ENCODE measurements at places on chromosomes 2 and 18.

DNA sequence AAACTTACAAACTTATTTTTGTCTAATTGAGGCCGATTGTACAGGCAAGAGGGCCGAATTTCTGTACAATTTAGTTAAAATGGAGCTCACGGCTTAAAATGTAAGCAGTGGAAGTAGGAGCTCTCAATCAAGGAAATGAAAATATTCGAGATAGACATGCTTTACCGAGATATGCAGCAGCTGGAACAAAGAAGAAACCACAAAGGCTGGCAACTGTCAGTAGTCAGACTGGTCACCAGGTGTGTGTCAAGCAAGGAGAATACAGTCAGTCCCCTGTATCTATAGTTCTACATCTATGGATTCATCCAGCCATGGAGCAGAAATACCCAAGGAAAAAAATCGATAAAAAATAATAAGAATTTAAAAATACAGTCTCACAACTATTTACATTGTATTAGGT lies 122.6 kb downstream of the WDSUB1 start:
- no peak for DNase-seq

DNA sequence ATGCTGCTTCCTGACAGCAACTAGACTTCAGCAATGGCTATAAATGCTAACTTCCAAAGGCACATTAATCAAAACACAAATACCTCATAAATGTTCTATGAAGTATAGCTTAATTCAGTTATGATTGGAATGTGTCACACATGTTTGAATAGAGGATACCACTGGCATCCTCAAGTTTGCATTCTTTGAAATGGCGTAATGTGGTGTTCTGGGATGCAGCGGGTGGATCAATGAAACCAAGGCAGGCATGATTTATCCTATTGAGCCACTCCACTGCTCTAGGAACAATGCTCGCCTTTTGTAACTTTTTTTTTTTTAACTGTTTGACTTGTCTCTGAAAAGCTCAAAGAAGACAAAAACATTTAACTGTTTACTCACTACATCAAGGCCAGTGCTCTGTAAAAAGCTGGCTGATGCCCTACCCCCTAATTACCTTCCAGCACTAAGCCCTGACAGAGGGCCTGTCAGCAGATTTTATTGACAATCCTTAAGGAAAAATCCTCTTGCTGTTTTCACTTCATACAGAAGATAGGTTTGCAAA lies 278.8 kb upstream of the SESTD1 start:
- DNase-seq: no peak

- DNase-seq: no peak
These were observed 660.7 kb upstream of the RAB6C start for GRCh38 chr2:129318581-129319421.

GRCh38 chr2:201891676-201892075 lies 85.3 kb downstream of the CDK15 start:
- DNase-seq: no peak

- no peak for DNase-seq
These were observed 64.5 kb downstream of the TACR1 start for GRCh38 chr2:75134860-75135259.

- no peak for DNase-seq
These were observed 5.0 kb upstream of the GPR35 start for GRCh38 chr2:240620149-240620731.

DNA sequence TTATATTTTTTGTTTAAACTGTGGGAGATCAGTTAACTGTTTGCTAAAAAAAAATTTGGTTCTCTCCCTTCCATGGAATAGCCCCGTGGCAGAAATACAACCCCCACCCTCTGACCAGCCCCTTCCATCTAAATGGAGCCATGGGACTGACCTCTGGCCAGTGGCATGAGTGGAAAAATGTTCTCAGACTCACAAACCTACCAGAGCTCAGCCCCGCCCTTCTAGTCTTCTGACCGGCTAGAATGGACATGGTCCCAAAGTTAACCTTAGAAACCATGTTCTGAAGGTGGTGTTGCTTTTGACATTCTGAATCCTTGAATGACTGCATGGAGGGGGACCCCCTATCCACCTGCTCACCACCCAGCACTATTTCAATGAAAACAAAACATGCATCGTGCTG lies 1.3 kb upstream of the CHRNA1 start:
- DNase-seq: no peak

DNA sequence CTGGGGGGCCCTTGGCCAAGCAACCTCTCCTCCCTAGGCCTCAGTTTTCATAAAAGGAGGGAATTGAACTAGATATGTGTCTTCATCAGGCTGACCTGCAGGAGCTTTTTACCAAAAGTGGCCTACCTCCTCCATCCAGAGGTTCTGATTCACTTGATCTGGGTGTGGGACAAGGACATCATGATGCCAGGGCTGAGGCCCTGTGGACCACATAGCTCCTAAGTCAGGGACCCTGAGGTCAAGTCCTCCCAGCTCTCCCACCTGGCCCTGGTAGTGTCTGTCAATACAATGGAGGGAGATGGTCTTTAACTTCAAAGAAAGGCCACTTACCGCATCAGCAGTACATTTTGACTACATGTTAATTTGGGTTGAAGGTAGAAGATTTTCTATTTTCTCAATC lies 10.4 kb downstream of the IL1RN start:
- no peak for DNase-seq
